ENCODE measurements at places on chromosomes 4 and X.

GRCh38 chrX:136528645-136529315 lies 3.2 kb upstream of the VGLL1 start:
- no peak for DNase-seq

DNA sequence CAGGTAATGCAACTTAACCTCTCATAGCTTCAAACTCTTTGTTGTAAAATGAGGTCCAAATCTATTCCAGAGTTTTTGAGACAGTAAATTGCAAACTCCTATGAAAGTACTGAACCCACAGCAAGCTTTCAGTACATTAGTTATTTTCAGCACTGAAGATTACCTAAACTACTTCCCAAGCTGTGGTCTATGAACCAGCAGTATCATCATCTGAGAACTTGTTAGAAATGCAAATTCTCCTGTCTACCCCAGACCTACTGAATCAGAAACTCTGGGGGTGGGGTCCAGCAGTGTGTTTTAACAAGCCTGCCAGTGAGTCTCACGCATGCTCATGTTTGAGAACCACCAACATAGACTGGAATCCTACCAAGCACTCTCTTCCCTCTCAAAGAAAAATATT lies 5.7 kb upstream of the CASP6 start:
- no peak for DNase-seq

DNA sequence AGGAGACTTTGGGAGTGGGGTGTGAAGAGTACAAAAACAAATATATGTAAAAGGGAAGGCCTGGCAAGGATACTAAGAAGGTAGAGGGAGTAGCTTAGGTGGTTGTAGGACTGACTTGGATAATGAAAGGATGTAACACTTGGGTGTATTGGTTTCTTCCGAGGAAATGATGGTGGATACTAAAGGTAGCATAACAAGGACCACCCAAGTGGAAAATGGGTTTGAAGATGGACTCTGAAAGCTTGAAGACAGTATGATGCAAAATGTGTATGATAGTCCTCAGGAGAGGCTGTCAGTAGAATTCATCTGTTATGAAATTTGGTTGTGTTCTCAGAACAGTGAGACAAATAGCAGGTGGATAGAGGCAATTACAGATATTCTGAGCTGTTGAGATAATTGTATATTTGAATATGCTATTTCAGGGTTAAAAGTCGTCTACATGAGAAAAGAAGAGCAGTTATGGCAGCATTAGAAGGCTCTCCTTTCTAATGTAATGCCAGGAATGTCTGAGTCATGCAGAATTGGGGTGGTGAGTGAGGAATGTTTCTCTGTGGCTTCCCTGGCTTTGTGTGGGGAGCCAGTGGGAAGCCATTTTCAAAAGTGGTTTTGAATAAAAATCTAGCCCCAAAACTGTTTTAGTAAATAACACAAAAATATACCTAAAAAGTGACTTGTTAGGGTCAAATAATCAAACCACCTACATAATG lies 75.6 kb downstream of the FHIP1A start:
- no peak for DNase-seq

DNA sequence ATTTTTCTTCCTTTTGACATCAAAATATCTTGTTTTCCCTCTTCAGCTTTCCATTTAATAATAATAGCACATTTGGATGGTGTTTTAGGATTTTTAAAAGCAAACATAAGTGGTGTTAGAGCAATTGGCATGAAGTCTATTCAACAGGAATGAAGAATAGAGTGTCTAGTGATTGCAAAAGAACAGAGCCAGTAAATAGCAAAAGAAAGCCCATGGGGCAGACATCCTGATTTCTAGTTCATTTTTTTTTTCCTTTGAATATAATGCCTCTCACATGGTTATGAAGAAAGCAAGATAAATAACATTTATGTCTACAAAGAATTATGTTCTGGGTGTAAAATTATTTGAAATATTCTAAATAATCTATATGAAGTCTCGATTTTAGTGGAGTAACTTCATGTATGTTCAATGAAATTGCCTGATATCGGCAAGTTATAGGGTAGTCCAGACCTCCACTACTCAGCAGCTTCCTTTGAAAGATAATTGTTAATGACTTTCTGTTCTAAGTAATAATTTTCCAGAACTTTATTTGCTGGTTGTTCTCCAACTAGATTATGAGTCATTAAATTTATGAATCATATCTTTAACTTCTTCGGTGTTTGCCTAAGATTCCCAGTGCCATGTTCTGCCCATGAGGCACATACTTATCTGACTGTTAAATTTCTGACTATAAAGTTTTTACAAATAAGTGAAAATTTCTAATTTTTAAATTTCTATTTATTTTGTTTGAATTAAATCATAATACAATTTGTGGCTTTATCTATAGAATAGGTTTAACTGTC lies 587.9 kb downstream of the TLL1 start:
- no peak for DNase-seq

DNA sequence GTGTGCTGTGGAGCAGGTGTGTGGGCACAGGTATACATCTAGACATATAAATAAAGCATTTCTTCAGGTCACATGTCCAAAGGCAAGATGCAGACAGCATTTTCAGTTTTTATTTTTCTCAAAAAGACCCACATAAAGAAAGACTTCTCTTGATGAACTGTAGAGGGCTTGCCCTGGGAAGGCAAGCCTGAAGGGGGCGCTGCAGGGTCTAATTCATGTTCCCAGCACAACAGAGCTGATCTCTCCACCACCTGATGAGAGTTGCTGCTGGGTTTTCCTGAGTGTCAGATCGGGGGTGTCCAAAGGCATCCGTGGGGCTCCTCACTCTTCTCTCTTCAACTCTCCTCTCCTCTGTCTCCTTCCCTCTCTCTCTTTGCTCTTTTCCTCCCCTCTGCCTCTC lies 26.6 kb downstream of the ADRA2C start:
- no peak for DNase-seq

DNA sequence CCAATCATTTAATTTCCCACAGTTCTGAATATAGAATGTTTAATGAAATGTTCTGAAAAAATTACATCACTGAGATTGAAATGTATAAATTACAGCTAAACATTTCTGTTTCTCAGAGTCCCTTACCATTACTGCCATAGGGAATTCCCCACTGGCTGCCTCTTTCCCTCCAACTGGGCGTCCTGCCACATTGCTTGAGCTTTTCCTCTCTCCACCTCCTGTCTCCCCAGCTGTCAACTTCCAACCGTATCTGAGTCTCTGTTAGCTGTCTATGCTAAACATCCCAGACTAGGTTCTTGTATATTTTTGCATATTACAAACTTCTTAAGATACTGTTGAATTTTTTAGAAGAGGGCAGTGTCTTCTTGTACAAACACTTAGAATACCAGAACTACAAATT lies 407.3 kb upstream of the SLIT2 start:
- no peak for DNase-seq

DNA sequence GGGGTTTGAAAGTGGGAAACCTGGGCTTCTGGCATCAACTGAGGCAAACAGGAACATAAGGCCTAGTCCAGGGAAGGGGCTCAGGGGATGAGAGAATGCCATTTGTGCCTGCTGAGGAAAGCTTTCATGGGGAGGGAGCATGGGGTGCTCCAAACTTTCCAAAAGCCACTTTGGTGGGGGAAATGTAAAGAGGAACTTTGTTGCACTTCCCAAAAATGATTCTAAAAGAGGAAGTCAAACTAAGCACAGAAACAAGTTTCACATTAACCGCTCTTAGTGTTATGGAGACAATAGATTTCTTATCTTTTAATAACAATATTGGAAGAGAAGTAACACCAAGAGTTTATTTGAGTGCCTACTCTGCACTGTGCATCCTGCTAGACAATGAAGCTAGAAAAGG lies 32.3 kb downstream of the GAB3 start:
- DNase-seq, result no peak

DNA sequence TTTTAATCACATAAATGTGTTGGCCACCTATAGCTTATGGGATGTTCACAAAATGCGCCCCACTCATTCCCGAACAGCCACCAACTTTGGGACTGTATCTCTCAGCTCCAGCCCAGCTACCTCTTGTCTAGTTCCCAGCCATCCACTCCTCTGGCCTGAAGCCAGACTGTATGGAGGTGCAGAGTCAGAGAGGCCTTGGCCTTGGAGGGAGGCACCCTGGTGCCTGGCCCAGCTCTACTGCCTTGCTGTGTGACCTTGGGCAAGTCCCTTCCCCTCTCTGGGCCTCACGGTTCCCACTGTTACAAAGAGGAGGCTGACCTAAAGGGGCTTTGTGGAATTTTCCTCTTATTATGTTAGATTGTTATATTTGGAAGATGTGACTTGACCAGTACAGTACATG lies 13.9 kb downstream of the MAMLD1 start:
- no peak for DNase-seq

DNA sequence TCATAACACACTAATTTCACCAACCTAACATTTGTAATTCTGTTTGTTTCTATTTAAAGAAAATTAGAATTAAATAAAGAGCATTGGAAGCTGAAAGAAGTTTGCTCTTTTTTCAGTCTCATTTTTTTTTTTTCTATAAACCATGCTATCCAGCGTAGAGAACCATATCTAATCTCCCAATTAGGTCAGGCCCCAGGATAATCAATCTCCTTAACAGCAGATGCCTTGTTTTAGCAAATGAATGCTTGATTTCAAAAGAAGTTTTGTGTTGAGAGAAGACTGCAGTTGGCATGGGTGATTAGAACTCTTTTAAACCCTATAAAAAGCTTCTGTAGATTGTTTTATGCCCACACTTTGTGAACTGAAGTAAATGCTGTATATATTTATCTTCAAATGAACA lies 15.6 kb upstream of the MAD2L1 start:
- DNase-seq, result no peak

- DNase-seq, result no peak
These were observed 41.5 kb upstream of the CYP4V2 start for GRCh38 chr4:186149872-186150271.

- DNase-seq, result no peak
These were observed 20.5 kb downstream of the MGST2 start for GRCh38 chr4:139686130-139686529.

GRCh38 chr4:6046526-6047129 lies 28.4 kb upstream of the C4orf50 start:
- DNase-seq, result no peak
